NCI-H1930 (cell line): ENCODE measurements at places on chromosomes 3 and 15.

- DNase-seq: no peak
Observed at GRCh38 chr15:95162967-95163531, 931.7 kb downstream of the MCTP2 start.

DNA sequence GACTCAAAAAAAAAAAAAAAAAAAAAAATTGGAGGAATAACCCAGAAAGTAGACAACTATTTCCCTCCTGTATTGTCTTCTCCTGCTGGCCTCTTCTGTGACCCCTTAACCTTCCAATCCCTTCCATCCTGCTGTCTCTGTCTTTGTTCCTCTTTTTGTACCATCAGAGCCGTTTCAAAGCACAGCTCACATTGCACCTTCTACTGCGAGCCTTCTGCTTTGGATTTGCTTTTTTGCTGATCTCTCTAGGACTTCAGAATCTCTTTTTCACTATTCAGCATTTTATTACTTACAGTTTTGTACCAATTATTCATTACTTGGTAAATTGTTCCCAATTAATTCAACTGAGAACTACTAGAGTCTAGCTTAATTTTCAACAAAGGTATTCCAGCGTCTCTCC, 284.0 kb upstream of the TBL1XR1 start:
- no peak for DNase-seq

DNA sequence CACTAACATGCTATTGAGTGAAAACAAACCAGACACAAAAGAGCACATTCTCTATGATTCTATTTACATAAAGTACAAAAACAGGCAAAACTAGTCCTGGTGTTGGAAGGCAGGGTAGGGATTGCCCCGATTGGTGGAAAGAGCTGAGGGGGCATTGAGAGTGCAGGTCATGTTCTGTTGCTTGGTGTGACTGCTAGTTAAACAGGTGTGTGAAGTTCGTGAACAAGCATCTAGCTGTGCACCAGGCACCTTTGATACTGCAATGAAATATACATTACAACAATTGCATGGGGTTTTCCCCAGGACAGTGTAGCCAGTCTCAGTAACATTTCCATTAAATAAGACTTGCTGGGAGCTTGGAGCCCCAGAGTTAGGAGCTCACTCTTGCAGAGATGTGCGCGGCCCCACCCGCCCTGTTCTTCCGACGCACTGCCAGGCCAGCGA, 26.3 kb upstream of the THRB start:
- no peak for DNase-seq

GRCh38 chr3:108004647-108005046, 86.2 kb downstream of the CD47 start:
- DNase-seq: no peak
